ENCODE measurements at places on chromosomes 5 and 9. TPM values are rescaled to one million over a fixed set of nuclear protein-coding genes. Genes with fewer than 3 reads are reported as not detected.

- H3K27me3 ChIP-seq = no peaks in the 10 kb centered on the region
- DNase-seq = no peak
- peaks cover 16% of the 10 kb centered on the region for H3K4me1 ChIP-seq
- H3K27ac ChIP-seq = no peak overlapping the region
- no peaks in the 10 kb centered on the region for H3K36me3 ChIP-seq
Measured at GRCh38 chr5:173869316-173869715, 18.8 kb upstream of the CPEB4 start.

- DNase-seq = no peak
- H3K4me1 ChIP-seq = no peaks in the 10 kb centered on the region
- H3K4me3 ChIP-seq = no peak overlapping the region
- H3K36me3 ChIP-seq = no peaks in the 10 kb centered on the region
Measured at GRCh38 chr5:131224387-131225201, 39.3 kb upstream of the CDC42SE2 start.

The SPINK7 gene
- total RNA-seq = not detected

DNA sequence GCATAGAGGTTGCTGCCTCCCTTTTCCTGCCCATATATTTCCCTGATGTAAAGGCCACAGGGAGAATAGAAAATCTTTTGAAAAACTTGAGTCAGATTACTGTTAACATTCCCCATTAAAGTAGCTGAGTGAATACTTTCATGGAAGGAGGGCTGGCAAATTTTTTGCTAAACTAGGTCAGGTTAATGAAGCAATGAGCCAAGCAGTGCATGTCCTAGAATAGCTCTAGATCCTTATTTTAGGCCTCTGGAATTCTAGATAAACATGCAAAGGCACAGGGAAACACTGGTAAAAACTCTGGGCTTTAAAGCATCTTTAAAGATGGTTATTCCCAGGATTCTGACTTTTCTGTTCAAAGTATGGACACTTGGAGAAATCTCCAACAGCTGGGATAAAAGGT lies 27.9 kb downstream of the TTC1 start:
- H3K4me1 ChIP-seq = no peaks in the 10 kb centered on the region
- H3K36me3 ChIP-seq = peaks cover 73% of the 10 kb centered on the region
- no peak overlapping the region for H3K27ac ChIP-seq

DNA sequence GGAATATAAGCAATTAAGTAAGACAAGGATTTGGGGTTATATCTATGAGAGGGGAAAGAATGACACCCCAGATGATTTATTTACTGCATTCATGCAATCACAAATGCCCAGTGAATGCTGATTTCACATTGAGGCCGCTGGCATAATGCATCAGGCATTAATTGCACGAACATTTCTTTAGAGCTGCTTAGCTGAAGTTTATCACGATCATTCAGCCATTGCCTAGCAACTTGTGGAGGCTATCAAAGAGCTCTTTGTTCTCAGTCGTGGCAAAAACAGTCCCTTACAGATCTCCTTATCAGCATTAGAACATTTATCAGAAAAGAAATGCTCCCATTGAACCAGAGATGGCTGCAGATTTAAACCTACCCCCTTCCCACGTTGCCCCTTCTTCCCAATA lies 88.7 kb upstream of the PRRC1 start:
- no peaks in the 10 kb centered on the region for H3K4me1 ChIP-seq
- H3K27ac ChIP-seq = no peak overlapping the region
- no peak for DNase-seq

DNA sequence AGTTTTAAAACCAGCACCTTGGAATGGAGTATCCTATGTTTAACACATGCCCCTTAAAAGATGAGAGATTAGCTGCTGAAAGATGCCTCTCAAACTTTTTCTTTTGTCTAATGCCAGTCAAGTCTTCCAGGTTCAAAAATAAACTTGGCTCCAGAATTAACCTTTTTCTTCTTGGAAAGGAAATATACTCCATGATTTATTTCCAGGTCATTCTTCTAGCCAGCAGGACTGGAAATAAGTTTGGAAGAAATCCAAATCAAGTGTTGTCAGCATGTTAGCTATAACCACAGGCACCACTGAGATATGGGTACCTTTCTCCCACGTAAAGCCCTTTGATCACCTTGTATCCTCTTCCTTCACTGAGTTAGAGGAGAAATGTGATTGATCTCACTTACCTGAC lies 56.1 kb downstream of the NLN start:
- no peaks in the 10 kb centered on the region for H3K27me3 ChIP-seq
- H3K4me1 ChIP-seq = peaks cover 5% of the 10 kb centered on the region
- no peak for DNase-seq
- H3K4me3 ChIP-seq = no peak overlapping the region
- H3K27ac ChIP-seq = no peak overlapping the region

The PCDHB2 gene
- 3.8 TPM for total RNA-seq

The GEMIN5 gene
- total RNA-seq = 13.9 TPM

The PCDHGA8 gene
- 1.2 TPM for total RNA-seq

GRCh38 chr5:73918791-73919221 lies 292.8 kb downstream of the ARHGEF28 start:
- H3K36me3 ChIP-seq = no peaks in the 10 kb centered on the region
- no peak overlapping the region for H3K27ac ChIP-seq
- no peak for DNase-seq
- H3K4me1 ChIP-seq = peaks cover 13% of the 10 kb centered on the region
